Stimulated activated CD8-positive, alpha-beta memory T cell treated with anti-CD3 and anti-CD28 coated beads, Interleukin-4, amount 100 ng/mL, for 1 hour (primary cell): ENCODE measurements at places on chromosomes 5 and 9.

DNA sequence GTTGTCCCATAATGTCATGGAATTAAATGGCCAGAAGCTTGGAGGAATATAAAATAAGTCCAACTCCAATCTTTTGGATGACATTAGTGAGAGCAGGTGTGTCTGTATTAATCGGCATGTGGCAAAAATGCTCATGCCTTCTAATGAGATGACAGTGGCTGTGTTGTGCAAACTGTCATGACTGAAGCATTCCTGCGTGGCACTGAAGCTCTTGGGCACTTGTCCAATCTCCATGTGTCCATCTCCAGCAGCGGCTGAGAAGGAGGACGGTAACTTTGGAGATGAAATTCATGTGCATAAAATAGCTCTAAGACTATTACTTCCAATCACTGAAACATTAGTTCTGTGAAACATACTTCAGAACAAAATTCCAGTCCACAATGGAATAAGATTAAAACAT is 697.5 kb upstream of the GRAMD2B start:
- no peak for DNase-seq

- DNase-seq: no peak
Observed at GRCh38 chr5:75538211-75538610, 26.5 kb downstream of the POLK start.

DNA sequence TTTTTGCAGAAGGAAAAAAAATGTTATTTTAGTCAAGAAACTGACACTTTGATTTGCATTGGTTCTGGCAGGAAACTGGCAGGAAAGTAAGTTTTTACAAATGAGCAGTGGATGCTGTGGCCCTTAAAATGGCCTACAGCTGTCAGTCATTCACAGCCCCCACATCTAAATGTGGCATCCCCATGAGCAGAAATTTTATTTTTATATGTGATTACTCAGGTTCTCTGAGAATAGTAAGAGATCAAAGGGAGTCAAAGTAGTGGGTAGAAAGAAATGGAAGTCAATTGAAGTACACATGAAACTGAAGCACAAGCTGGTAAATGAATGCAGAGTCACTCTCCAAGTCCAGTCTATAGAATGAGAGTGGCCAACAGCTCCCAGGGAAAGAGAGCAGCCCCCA is 80.3 kb downstream of the ENC1 start:
- DNase-seq: no peak

GRCh38 chr5:57267805-57268204 is 93.9 kb downstream of the GPBP1 start:
- no peak for DNase-seq

DNA sequence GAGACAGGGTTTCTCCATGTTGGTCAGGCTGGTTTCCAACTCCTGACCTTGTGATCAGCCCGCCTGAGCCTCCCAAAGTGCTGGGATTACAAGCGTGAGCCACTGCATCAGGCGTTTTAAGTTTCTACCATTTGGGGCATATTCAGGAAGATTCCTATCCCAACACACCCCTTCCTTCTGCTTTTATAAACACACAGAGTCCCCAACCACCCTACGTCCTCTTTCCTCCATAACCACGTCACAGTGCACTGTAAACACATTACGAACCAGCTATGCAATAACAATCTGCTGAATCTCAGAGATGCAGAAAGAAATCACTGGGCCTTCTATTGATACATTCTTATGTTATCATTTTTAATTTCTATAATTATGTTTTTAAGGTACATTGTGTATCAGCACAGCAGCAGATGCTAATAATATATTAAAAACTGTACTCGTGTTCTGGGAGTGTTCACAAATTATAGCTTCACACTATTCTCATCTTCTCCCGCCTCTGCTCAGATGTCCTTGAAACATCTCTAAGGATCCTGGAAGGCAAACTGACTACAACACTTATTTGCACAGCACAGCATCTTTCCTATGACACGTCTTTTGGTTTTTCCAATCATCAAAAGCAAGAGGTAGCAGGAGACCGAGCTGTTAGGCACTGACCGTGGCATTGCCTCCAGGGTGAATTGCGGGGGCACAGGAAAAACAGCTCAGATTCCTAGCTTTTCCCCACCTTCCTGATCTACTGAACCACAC is 60.2 kb downstream of the KCNIP1 start:
- DNase-seq: no peak

GRCh38 chr9:81489046-81489445 is 200.3 kb downstream of the TLE1 start:
- no peak for DNase-seq

DNA sequence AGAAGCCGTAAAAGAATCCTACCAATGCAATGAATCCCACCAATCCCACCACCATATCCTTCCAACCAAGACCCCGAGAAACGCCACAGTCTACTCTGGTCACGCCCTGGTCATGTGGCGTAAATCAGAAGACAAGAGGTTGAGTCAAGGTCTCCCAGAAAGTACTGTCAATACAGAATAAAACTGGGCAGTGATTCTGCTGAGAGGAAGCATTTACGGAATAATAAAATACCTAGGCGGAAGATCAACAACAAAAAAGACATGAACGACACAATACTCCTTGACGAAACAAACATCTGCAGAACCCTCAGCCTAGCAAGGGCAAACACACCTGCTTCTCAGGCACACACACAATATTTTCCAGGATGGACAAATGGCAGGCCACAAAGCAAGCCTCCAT is 62.8 kb downstream of the GOLM1 start:
- no peak for DNase-seq

DNA sequence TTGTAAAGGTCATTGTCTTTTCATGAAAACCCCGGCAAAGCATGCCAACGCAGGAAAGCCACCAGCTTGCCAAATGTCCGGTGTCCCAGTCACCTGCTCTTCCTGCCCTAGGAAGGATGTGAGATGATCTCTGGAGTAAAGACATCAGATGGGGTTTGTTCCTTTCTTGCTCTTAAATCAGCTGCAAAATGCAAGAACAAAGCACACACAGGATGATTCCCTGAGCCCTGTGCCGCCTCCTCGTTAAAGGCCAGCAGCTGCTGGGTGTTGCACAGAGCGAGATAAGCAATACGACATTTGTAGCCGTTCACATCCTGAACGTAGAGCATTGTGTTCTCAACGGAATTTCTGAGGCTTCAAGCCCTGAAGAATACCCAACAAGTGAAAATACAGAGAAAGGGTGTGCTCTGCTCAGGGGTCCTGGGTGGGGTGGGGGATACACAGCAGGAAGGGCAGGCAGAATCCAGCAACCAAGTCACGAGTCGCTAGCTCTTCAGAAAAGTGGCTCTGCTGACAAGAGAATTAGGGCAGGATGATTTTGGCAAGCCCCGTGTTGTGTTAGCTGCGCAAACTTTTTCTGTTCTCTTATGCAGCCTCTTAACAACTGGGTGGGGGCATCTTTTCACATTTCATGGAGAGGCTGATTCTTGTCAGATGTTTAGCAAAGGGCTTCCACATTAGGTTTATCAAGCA is 229.2 kb upstream of the MAP3K1 start:
- DNase-seq: no peak

DNA sequence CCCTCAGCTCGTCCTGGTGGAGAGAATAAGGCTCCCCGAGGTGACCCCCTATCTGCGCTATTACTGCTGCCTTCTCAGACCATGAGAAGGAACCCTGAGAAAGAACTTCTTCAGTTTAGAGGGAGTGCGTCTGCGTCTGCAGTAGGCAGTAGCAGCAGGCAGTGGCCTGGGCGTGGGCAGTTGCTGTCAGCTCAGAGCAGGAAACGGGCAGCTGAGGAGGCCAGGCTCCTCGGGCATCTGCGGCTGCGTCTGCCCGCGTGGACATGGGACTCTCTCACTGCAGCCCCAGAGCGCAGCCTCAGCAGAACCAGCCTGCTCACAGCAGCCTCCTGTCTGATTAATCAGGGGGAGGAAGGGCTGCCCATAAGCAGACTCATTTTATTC is 49.8 kb upstream of the FCN1 start:
- DNase-seq: no peak

- DNase-seq: no peak
Observed at GRCh38 chr9:16484744-16485143, 385.7 kb downstream of the BNC2 start.

GRCh38 chr5:72611118-72611730 is 104.0 kb upstream of the ZNF366 start:
- DNase-seq: no peak

- DNase-seq: no peak
Observed at GRCh38 chr5:87560528-87560927, 147.8 kb upstream of the CCNH start.

- DNase-seq: no peak
Observed at GRCh38 chr5:72895758-72896157, 60.1 kb upstream of the FCHO2 start.

- DNase-seq: no peak
Observed at GRCh38 chr9:94928691-94929368, 202.3 kb downstream of the AOPEP start.

- DNase-seq: no peak
Observed at GRCh38 chr9:96587338-96588315, 32.0 kb downstream of the CDC14B start.

DNA sequence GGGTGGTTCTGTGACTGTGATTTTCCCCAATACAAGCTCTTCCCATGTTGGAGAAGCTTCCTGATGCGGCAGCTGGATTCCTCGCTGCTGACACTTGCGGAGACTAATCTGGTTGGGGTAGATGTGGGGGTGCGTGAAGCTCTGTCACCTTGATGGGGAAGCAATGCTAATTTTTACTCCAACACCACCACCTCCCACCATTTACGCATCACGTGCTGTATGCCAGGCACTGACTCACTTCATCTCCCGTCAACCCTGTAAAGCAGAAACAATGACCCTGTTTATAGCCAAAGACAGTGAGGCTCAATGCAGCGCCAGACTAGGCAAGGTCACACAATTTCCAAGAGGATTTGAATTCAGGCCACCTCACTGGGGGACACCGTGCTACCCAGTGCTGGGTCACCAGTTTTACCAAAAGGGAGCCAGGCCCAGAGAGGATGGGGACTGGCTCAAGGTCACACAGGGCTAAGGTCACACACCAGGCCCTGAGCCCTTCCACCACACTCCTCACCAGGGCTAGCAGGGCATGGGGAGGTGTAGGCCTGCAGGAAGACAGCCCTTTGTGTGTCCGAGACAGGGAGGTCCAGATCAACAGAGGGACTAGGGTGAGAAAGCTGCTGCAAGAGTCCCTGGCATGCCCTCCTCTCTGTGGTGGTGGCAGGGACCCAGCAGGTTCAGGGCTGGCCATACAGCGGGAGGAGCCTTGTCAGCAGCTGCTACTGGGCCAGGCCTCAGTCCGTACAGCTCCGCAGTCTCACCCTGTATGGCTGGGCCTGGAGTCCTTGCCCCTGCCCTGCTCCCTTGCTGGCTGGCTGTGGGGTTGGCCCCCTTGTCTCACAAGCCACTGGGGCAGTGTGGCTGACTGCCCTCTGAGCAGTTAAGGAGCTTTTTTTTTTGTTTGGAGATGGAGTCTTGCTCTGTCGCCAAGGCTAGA is 3.3 kb downstream of the STKLD1 start:
- DNase-seq: no peak

GRCh38 chr5:89972901-89973300 is 436.7 kb downstream of the CETN3 start:
- DNase-seq: no peak

GRCh38 chr9:7196467-7196866 is 438.7 kb downstream of the KDM4C start:
- DNase-seq: no peak

DNA sequence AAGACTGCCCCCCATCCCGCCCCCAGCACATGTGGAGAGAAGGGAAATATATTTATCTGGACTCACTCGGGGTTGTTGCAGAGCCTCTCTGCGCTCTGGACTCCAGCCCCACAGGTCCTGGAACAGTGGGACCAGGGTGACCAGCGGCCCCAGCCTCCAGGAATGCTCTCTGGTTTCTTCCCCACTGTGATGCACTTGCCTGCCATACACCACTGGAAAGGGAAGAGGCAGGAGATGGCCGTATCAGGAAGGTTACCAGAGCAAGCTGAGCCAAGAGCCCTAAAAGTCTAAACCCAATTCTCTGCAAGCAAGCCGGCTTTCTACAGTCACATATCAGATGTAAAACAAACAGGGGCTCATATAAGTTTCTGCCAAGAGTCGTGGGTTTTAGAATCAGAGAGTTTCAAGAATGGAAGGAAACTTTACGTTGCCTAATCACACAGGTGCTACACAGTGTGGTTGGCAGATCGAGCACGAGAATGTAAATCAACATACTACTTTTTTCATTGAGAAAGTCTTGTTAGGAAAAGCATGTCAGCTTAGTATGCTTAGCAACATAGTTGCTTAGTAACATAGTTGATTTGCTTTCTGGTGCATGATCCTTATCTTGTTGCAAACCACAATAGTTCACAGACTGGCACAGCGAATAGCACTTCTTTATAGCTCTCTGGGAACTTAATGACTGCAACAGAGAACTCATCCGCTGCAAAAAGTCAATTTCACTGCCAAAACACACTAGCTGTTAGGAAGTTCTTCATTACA is 201.2 kb downstream of the TARS1 start:
- DNase-seq: no peak

DNA sequence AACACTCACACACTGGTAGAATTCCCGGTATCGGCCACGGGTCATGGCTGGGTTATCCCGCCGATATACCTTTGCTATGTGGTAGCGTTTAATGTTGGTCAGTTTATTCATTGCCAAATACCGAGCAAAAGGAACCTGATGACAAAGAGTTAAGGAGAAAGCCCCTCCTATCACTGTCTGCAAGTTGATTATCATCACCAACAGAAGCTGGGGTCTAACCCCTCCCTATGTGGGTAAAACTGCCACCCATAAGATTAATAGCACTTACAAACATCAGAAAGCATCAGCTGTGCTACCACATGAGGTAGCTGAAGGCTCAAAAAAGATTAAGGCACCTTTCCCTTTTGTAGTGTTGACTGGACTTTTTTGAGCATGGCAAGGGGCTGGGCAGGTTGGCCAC is 5.6 kb upstream of the DND1 start:
- no peak for DNase-seq

- no peak for DNase-seq
Observed at GRCh38 chr9:70539001-70539400, 124.5 kb upstream of the KLF9 start.

GRCh38 chr5:163360656-163361055 is 76.7 kb upstream of the CCNG1 start:
- DNase-seq: no peak

DNA sequence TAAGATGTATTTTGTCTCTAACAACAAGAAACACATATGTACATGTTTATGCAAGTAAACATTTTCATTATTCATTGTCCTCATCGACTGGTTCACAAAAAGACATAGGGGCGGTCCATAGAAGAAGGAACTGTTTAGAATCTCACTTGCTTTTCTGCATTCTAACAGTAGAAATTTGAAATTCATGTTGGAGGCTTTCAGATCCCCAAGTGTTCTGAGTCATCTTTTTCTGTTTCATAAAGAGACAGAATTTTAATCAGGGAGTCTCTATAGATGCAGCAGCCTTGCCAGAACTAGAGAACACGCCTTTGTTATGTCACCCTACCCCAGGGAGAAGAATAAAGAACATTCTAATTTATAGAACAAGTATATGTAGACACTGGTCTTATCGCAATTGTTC is 324.3 kb downstream of the GABRG2 start:
- no peak for DNase-seq

DNA sequence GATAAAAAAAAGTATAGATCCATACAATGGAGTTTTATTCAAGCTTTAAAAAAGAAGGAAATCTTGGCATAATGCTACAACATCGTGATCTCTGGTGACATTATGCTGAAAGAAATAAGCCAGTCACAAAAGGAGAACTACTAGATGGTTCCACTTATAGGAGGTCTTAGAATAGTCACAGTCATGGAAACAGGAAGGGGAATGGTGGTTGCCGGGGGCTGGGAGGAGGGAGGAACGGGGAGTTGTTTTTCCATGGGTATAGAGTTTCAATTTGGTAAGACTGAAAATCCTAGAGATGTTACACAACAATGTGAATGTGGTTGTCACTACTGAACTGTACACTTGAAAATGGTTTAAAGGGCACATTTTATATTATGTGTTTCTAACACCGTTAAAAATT is 94.5 kb downstream of the CFAP90 start:
- DNase-seq: no peak
